ENCODE measurements at places on chromosomes 1 and 21.
A peak's percentile ranks its signal among the peaks of the same experiment; 100 is the strongest.

- no peak for DNase-seq
Measured at GRCh38 chr1:238964631-238965030, 421.7 kb upstream of the CHRM3 start.

DNA sequence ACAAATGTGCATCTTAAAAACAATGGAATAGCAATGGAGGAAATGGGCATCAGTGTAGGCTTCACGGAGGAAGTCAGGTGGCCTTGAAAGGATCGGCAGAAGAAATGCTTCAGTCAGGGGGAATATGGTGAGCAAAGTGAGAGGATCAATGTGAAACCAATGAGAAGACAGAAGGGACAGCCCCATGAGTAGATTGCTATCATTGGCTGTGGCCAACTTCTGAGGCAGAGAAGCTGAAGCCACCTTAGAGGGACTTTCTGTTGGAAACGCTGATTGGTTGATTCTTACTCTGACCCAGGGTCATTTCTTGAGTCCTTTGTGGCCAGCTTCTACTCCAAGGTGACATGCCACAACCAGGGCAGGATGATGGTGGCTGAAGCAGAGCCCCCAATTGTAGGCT lies 130.7 kb upstream of the ZNF648 start:
- DNase-seq: no peak

- no peak for DNase-seq
Measured at GRCh38 chr1:178580096-178580495, 67.2 kb downstream of the TEX35 start.

DNA sequence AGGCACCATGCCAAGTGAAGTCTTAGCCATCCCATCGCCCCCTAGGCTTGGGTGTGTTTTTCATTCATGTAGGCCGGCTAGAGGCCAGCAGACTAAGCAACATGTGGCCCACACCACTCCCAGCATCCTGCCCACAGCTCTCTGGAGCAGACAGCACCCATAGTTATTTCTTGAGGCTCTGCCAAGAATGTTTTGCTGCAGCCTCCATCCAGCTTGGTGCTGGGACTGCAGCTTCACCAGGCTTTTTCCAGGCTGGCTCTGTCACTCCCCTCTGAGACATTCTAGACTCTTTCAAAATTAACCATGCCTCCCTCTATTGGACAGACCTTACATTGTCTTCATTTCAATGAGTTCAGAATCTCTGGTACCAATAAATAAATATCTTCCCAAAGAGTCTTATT lies 104.2 kb downstream of the DUSP10 start:
- no peak for DNase-seq

- no peak for DNase-seq
Measured at GRCh38 chr1:109356915-109357314, 40.8 kb downstream of the SORT1 start.

- DNase-seq: no peak
Measured at GRCh38 chr21:21722731-21723130, 724.5 kb downstream of the NCAM2 start.

DNA sequence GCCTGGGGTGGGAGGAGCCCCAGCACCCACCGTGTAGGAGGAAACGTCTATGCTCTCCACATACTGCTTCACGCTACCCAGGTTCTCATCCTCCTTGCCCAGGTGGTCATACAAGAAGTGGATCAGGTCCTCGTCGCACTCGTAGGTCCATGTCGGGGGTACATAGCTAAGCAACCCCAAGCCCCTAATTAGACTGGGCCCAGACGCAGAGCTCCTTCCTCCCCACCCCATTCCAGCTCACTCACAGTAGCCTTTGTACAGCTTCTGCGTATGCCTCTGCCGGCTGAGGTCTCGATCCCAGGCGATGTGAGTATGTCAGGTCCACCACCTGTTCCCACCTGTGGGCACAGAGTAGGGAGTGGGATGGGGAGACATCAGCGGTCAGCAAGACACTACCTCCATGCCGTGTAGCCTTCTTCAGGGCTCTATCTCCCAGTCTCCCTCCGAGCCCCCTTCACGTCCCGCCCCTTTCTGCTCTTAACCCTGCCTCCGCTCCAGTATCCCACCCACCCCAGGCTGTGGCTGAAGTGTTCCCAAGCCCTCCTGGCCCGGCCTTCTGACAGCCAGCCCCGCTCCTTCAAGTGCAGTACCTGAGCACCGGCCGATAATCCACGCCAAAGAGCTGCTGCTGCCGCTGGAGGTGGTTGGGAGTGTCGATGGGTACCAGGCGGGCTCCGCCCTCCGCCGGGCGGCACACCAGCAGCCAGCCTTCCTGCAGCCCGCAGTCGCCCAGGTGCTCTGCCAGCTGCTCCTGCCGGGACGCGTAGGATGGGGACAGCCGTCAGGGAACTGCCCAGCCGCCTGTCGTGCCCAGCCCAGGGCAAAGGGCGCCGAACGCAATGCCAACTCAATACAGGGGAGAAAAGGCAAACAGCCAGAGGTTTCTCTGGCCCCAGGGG lies 919 bp downstream of the HECTD3 start:
- DNase-seq: peak; percentile 28

DNA sequence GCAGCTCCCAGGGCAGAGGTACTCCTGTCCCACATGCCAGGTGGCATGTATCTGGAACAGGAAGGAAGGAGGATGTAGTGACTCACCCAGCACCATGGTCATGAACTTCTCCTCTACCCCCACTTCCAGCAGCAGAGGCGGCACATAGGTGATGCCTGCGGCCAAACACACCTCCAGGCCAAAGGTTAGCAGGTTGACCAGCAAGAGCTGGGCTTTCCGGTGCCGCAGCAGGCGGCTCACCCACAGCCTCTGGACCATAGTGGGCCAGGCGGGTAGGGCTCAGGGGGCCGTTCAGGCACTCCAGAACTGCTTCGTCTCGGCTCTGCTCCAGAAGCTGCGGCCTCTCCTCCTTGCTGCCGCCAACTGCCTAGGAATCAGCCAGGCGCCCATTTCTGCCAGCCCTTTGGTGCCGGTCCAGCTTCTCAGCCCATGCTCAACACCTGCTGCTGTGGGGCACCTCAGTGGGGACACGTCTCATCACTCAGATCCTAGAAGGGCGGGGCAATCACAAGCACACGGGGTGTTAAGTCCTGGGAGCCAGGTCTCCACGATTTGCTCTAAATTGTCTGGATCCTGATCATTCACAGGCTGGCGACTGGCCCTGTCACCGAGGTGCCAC lies 15.8 kb downstream of the SLC45A3 start:
- DNase-seq: no peak

GRCh38 chr1:157193702-157194391 lies 55.7 kb upstream of the ETV3 start:
- DNase-seq: peak; percentile 66

GRCh38 chr1:82491301-82492048 lies 690.7 kb downstream of the ADGRL2 start:
- no peak for DNase-seq

GRCh38 chr1:210627755-210628154 lies 299.1 kb downstream of the HHAT start:
- DNase-seq: no peak

DNA sequence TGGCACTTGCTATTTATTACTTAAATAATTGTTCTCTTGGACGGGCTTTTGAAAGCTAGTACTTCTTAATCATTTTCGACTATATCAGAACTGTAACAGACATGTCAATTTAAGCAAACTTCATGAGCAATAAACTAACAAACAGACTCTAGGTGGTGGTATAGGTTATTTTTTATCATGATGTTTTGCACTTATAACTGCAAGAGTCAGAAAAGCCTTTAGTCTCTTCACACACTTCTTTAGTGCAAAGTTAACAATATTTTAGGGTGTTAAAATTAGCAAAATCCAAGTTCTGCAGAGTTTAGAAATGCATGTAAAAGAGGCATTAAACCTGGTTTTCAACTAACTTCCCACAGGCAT lies 2.2 kb downstream of the NRIP1 start:
- no peak for DNase-seq

- no peak for DNase-seq
Measured at GRCh38 chr1:159208175-159208825, 3.6 kb downstream of the ACKR1 start.

- DNase-seq: no peak
Measured at GRCh38 chr1:9397997-9398526, 105.4 kb downstream of the SPSB1 start.

- no peak for DNase-seq
Measured at GRCh38 chr1:2925918-2926317, 95.3 kb upstream of the ACTRT2 start.

DNA sequence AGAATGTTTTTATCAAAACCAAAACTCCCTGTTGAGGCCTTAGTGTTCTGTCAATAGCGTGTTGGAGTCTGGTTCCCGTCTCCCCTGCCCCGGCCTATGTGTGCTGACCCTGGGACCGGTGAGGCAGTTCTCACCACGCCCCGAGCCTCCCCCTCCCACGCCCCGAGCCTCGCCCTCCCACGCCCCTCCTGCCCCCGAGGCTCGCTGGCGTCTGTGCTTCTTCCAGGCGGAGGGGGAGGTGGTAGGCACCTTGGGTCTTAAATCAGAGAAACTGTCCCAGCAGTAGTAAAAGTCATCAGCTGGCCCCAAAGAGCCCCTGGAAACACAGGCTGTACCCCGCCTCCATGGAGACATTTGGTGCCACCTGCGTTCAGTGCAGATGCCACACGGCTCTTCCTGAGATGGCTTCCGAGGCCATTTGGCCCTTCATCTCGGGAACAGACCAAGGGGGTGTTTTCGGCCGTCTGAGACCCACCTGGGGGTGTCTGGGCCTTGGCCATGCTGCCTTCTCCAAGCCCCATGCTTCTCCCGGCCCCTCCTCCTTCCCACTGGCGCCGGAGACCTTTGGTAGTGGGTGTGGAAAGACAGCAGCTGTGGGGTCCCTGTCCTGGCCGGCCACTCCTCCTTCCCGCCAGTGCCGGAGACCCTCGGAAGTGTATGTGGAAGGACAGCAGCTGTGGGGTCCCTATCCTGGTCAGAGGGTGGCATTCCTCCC lies 44.7 kb downstream of the SKI start:
- DNase-seq: no peak

- DNase-seq: no peak
Measured at GRCh38 chr1:21468599-21468998, 28.7 kb downstream of the NBPF3 start.

DNA sequence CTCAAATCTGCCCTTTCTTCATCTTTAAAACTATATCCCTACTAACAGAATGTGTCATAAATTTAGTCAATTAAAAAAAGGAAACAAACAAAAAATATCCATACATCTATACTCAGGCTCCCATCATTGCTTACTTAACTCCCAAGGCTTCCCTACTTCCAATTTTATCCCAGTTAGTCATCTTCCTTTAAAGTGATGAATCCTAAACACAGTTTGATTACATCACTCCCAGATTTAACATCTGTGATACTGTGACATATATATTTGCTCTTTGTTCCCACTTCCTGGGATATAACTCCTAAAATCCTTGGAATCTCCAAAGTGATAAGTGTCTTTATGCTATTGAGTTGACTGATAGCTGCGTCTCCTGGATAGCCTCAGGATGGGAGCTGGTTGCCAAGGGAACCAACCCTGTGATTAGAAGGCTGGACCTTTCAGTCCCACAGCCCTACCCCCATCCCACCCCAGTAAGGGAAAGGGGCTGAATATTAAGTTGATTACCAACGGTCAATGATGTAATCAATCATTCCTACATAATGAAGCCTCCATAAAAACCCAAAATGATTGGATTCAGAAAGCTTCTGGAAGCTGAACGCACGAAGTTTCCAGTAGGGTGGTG lies 21.6 kb downstream of the GLMN start:
- no peak for DNase-seq

DNA sequence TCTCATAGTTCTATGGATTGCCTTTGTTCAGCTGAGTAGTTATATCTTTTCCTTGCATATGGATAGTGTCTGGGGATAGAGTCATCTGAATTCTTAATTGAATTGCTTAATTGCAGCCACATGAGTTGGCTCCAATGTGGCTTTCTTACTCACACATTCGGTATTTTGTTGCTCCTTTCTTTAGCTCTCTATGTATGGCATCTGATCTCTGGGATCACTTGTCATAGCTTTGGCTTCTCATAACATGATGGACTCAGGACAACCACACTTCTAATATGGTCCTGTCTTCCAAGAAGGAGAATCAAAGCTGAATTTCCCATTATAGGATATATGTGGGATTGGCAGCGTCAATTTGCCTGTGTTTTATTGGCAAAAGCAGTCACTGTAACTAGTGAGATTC lies 716.2 kb downstream of the NCAM2 start:
- DNase-seq: no peak

DNA sequence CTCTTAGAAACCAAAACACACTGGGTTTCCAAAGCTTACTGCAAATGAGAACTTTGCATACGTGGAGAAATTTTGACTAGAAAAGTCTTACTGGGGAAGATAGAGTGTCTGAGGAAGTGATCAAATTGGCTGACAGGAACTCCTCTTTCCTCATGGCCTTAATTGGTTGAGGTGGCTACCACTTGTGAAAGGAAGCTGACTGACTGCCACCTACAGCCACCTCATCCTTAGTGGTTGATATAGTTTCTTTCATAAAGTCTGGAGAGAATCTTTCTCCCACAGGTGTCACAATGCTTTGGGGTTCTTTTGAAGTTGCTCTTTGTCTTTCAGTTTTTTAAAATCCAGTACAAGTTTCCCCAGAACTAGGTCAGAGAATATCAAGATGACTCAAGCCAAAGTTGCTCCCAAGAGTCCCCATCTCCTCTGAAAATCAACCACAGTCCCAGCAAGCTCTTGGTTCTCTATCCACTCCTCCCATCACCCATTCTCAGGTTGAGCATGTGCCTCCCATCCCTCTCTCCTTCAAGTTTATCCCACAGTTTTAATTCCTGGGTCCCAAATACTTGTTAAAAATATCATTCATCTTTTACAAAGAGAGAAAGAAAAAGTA lies 43.3 kb downstream of the GPR88 start:
- DNase-seq: no peak

DNA sequence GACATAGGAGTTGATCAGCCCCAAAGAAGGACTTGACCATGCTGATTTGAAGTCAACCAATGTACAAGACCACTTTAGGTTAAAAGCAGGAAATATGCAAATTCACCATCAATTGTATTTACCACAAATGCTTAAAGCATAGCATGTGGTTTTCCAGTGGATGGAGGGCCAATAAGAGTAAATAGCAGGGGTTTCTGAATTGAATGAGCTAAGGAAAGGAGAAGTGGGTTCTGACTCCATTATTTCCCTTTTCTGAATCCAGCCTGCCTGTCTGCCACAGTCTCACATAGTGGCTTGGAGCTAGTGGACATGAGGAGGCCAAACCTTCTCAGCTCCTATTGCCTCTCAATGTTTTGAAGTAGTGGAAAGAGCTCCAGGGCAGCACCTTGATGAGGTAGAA lies 7.2 kb upstream of the TNFSF18 start:
- DNase-seq: no peak

GRCh38 chr1:64469116-64469976 lies 583 bp upstream of the CACHD1 start:
- no peak for DNase-seq

GRCh38 chr1:194410756-194411155 lies 1224.3 kb upstream of the B3GALT2 start:
- no peak for DNase-seq
